ENCODE measurements at places on chromosomes 3 and 15.

DNA sequence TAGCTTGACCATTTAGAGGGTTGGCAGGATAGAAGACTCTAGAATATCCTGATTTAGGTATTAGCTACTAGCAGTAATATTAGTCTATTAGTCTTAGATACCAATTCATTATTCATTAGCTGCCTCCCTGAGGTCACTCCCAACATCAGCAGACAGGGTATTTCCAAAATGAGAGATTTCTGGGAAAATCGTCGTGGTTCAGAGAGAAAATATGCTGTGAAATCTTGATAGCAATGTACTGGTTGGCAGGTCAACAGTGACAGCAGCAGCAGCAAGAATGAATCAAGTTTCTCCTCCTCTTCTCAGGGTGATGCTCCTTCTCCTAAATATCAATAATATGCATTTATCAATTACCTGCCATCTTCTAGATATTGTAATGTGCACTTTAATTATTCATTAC lies 41.3 kb upstream of the ROBO1 start:
- DNase-seq: no peak

DNA sequence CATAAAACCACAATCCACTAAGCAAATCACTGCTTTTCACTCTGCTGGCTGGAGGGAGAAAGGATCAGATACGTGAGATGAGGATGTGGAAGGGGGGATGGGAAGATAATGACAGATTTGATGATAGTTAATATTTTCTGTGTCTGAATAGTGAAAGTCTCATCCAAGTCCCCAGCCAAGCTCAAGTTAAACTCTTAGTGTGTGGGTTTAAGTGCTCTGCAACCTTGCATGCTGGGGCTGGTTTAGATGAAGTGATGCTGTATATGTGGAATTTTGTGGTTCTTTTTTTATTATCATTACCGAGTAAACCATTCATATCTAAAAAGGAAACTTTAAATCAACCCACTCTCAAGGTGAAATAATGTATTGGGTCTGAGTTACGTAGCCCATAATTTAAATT lies 111.0 kb downstream of the TPRG1 start:
- no peak for DNase-seq

DNA sequence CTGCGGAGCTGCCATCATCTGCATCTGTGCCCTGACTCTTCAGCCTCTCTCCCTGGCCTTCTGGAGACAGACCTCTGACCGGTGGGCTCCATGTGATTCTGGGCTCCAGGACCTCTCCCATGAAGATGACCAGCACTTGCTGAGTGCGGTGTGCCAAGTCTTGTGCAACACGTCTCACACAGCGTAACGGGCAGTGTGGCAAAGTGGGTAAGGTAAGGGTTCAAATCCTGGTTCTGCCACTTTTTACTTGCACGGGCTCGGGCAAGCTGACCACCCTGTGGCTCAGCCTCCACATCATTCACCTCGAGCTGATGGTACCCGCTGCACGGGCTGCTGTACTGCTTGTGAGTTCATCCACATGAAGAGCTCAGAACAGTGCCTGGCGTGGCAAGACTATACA lies 6.5 kb upstream of the SYNM start:
- no peak for DNase-seq

DNA sequence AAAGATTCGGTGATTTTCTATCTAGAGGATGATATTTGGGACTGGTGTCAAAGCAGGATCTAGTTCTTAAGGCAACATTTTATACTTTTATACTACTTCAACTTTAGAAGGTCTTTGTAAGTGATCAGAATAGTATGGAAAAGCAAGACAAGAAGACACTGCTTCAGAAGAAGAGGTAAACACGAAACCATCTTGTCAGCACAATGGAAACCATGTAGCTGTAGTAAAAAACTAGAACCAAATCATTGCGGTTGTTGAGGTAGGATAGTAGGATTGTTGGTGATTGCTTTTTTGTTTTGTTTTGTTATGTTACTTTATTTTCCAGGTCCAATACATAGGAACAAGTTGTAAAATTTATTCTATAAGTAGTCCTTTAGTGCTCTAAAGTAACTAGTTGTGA lies 40.0 kb downstream of the SEMA6D start:
- no peak for DNase-seq

GRCh38 chr3:166829896-166830295 lies 550.2 kb downstream of the ZBBX start:
- no peak for DNase-seq

DNA sequence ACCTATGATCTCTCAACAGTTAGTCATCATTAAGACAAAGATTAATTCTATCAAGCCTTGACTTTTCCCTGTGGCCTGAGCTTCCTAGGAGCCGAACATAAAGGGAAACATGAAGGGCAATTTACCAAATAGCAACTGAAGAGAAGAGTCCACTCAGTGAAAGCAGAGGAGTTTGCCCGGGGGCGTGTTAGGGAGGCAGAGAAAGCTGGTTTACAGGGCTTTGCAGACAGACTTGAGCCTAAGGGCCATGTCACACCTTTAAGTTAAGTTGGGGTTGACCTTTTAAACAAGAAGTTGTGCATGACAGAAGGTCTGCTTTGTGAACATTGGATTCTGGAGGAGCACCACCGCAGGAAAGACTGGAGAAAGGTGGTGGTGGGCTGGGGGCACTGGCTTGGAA lies 701.8 kb upstream of the CFAP20DC start:
- no peak for DNase-seq

DNA sequence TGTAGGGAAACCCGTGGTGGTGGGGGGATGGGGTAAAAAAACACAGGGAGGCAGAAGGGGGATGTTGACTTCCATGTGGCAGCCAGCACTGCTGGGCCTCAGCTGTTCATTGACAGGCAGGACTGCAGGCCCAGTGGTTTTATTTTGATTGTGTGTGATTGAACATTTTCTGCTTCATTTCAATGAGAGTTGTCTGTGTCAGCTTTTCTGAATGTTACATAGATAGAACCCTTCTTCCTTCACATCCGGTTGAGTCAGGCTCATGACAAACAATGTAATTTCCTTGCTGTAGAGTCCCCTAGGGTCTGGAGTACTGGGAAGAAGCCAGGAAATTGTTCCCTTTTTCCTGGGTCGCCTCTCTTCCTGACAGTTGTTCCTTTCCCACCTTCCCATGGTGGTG lies 8.2 kb upstream of the RPP25 start:
- DNase-seq: no peak

GRCh38 chr3:142844339-142844977 lies 44.4 kb downstream of the PCOLCE2 start:
- DNase-seq: peak; percentile 20

DNA sequence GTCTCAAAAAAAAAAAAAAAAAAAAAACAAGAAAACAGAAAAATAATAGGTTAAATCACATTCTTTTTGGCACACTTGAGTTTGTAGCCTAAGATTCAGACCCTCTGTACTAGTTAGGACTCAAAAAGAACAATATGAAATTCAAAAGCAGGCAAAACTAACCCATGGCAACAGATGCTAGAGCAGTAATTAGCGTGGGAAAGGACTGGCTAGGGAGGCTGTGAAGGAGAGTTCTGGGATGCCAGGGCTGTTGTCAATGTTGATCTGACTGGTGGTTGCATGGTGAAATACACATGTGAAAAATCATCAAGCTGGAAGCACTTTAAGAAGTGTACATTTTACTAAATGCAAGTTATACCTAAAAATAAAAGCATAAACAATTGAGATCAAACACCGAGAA lies 35.6 kb downstream of the KLHL6 start:
- DNase-seq: no peak

DNA sequence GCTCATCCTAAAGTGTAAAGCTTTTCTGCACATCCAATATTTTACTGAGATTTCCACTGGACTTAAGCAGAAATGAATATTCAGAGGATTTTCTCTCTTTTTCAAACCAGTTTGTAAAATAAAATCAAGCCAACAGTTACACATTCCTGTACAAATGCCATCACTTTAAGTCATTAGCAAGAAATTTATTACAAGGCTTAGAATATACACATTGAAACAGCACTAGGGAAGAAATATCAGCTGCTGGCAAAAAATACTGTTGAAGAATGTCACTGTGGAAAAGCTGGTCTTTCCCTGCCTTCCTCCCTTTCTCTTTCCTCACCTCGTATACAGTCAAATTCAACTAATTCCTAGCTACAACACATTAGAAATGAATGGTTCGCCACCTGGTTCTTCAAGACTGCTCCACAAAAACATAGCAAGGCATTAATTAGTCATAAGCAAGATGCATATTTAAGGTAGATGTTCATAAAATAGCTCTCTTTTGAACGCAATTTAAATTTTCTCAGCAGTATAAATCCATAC lies 21.3 kb downstream of the PLOD2 start:
- no peak for DNase-seq

- DNase-seq: no peak
Observed at GRCh38 chr3:152291649-152292066, 22.9 kb downstream of the MBNL1 start.

DNA sequence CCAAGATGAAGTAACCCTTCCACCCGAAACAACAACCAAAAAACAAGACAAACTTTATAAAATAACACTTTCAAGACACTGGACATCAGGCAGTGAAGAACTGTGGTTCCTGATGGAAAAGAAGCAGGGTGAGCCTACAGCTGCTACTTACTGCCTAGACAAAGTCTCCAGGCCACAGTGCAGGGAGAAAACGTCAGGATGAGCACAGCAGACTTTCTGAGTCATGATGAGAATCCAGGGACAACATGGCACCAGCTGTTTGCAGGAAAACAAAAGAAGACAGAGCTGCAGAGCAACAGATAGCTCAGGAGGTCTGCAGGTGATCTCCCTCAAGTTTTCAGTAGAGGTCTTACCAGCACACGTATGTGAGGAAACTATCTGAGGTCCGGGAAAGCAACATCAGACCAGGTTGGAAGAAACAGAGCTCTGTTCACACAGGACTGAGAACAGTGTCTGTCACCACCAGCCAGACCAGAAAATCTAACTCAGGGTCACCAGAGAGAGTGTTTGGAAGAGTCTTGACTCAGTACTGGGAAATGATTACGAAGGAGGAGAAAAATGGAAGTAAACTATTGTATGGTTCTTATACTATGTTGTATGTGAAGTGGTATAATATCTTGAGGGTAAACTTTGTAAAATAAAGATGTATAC lies 108.9 kb downstream of the ANO10 start:
- DNase-seq: no peak

DNA sequence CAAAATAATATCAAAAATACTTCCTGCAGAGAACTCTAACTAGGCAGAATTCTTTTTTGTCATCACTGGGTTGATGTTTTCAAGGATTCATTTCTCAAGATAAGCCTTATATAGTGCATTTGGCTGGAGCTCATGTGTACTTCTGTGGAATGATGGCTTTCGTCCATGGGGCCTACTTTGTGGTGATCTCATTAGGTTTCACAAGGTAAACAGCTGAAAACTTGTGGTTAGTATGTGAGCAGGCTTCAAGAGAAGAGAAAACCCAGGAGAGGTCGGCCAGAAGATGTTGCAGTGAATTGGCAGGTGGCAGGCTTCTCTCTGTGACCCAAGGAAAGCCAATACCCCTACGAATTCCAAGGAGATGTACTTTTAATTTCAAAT lies 121.4 kb upstream of the PHLDB2 start:
- no peak for DNase-seq

DNA sequence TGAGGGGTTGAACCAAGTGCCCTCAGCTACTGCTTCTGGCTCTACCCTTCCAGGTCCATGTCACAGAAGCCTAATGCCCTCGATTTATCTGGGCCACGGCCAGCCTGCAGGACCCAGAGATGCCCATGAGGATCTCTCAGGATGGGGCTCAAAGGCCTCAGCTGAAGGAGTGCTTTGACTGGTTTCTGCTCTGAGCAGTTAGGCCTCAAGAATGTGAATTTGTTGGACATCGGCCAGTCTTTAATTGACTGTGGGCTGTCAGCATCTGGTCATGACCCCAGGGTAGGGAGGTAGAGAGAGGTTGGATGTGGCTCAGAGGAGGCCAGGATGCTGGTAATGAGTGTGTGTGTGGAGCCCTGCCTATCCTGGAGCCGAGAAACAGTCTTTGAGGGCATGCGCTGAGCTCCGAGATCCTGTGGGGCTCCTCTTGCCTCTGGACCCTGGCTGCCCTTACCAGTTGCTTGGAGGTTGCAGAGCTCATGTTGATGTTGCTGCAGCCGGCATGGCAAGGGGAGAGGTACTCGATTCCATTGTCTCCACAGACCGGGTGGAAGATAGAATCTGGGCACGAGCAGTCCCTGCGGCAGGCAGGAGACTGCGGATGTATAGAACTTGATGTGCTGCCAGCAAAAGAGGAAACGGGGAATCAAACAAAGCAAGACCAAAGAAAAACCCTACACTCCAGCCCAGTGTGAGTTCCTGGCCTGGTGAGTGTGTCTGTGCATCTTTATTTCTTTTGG lies 49.1 kb upstream of the RAB6B start:
- peak; percentile 31 for DNase-seq

- peak; percentile 52 for DNase-seq
Observed at GRCh38 chr15:68186671-68187397, 18.3 kb downstream of the CALML4 start.

- DNase-seq: no peak
Observed at GRCh38 chr3:62446337-62446940, 73.1 kb upstream of the FEZF2 start.

GRCh38 chr15:73305331-73306211 lies 63.2 kb downstream of the HCN4 start:
- DNase-seq: peak; percentile 70

- DNase-seq: no peak
Observed at GRCh38 chr15:73570355-73571032, 62.7 kb downstream of the NPTN start.

- DNase-seq: no peak
Observed at GRCh38 chr3:14706096-14706495, 31.2 kb downstream of the C3orf20 start.

DNA sequence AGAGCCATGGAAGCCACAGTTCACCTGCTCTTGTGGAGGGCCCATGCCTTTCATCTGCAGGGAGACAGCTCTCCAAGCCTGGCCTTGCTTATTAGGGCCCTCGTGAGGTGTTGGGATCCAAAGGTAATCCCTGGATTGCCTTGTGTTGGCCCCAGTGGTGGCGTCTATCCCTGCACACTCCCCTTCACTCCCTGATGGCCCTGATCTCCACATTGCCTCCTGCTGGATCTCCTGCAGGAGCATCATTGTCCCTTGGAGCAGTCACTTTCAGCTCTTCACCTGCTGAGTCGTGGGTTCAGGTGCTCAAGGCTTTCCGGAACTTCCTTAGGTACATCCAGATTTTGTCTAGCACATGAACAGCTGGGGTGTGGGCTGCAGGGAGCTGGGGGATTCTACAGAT lies 7.0 kb downstream of the PPCDC start:
- no peak for DNase-seq

DNA sequence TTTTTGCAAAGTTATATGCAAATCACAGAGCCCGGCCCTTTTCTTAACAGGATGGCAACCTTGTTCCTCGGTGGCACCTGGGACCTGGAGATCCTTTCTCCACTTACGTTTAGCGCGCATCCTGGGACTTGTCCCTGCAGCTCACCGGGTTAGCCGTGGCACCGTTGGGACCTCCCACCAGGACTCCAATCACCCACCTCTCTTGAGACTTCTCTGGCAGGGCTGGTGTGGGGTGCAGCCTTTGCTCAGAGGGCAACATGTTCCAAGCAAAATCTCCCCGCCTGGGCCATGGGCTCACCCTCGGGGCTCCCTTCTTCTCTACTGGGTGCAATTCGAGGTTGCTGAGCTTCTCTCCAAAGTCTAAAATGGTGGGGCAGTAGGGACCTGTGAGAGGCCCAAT lies 211.9 kb upstream of the UMPS start:
- no peak for DNase-seq

- no peak for DNase-seq
Observed at GRCh38 chr15:101277943-101278564, 769 bp upstream of the SELENOS start.
